Stimulated activated CD8-positive, alpha-beta memory T cell treated with anti-CD3 and anti-CD28 coated beads, Interleukin-4, amount 100 ng/mL, for 24 hours (primary cell): ENCODE measurements at places on chromosomes 2 and 18.

GRCh38 chr2:163571423-163572102 lies 164.2 kb downstream of the FIGN start:
- DNase-seq: no peak

DNA sequence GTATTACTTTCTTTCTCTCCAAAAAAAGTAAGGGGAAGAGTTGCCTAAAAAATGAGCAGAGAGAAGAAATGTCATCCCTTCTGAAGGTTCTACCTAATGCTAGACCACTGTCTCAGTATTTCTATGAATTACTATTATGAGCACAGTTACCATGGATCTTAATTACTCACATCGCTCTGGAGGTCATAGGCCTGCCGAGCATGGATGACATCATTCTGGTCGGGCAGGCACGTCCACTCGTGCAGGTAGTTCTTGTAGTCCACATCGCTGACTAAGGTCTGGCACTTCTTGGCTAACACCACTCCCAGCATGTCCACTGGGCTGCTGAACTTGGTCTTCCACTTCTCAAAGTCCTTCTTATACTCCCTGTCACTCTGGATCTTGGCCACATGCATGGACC lies 106.9 kb downstream of the NEB start:
- DNase-seq: no peak

DNA sequence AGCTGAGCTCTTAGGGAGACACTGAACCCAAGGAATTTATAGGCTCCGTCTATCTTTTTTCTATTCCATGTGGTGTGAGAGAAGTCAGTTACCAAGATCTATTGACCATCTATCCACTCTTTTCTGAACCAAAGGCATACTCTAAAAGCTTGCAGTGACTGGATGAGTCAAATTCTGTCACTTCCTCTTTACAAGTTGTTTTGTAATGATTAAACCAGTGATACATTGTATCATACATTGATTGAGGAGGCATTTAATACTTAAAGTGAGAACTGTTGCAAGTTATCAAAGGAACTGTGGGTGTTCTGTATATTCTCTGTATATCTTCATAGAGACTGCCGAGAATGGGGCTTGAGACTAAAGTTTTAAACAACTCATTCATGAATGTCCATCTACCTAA lies 188.8 kb downstream of the CAMKMT start:
- DNase-seq: no peak

- no peak for DNase-seq
These were observed 71.8 kb downstream of the COX7A2L start for GRCh38 chr2:42289222-42289621.

DNA sequence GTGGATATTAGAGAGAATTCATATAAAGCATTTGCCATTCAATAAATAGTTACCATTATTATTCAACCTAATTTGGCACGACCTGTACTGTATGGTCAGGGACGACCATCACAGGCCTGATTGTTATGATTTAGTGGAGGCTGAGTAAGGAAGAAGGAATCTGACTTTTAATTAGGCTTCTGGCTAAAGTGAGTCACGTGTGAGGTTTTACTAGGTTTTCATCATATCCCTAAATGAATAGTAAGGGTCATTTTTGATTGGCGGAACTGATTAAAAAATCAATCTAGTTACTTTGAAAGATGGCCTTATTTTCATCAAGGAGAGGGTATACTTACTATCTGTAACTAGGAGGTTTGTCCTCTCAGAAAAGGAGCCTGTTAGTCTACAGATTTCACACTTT lies 143.4 kb downstream of the ADCYAP1 start:
- DNase-seq: no peak

DNA sequence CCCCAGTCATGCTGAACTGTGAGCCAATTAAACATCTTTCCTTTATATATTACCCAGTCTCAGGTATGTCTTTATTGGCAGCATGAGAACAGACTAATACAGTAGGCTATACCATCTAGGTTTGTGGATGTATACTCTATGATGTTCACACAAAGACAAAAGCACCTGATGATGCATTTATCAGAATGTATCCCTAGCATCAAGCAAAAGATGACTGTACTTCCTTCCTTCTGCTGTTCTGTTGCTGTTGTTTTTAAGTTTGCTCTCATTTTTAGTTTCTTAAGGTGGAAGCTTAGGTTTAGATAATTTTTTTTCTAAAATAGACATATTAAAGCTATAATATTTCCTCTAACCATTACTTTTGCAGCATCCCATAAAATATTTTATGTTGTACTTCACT lies 12.4 kb downstream of the ZSCAN30 start:
- DNase-seq: no peak
